ENCODE measurements at places on chromosomes 11 and 22.

- DNase-seq: no peak
Measured at GRCh38 chr11:60305906-60306619, 21.0 kb upstream of the MS4A6E start.

DNA sequence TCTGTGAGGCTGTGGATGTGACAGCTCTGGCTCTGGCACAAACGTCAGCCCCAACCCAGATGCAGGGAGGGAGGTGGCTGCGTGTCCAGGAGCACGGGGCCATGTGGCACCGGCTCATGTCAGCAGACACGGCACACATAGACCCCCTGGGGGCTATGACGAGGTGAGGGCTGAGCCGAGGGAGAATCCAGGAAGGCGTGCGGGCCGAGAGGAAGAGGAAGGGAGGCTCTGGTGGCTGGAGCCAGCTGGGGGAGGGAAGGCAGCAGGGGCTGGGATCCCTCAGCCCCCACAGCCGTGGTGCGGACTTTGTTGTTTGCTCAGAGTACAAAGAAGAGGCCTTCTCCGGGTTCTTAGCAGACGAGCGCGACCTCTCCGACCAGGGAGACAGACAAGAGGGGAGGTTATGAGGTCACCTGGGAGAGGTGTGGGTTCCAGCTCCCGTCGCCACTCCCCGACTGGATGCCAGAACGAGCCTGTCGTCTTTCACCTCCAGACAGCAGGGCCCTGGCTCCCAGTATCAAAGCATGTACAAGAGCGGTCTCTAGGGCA is 46.1 kb downstream of the CDKN1C start:
- DNase-seq: peak; percentile 53

GRCh38 chr11:82722231-82722630 is 11.4 kb downstream of the FAM181B start:
- no peak for DNase-seq

DNA sequence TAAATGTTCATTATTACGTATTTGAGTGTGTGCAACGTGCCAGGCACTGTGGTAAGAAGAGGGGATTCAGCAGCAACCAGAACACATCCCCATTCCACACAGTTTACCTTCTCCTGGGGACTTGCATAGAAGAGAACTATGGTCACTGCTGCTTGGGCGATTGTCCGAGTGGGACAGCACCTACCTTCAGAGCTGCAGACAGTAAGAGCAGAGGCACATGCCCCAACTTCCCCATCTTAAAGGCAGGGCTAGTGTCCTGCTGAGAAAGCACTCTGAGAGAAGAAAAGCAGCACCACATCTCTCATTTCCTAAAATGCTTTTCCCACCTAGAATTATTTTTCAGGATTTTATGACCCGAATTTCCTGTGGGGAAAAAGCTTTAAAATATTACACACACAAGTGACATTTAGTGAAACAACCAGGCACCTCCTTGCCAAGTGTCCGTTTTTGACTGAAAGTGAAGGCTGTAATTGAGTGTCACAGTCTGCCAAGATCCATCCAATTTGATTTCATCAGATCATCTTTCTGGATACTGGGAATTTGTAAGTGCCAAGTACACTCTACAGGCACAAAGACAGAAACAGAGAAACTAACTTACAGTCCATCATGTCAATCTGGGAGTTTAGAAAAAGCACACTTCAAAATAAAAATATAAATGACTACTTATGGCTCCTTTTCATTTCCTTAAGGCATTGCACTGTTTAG is 24.6 kb downstream of the TRAF6 start:
- no peak for DNase-seq

- DNase-seq: no peak
Measured at GRCh38 chr11:69195824-69196782, 40.4 kb downstream of the SMIM38 start.

DNA sequence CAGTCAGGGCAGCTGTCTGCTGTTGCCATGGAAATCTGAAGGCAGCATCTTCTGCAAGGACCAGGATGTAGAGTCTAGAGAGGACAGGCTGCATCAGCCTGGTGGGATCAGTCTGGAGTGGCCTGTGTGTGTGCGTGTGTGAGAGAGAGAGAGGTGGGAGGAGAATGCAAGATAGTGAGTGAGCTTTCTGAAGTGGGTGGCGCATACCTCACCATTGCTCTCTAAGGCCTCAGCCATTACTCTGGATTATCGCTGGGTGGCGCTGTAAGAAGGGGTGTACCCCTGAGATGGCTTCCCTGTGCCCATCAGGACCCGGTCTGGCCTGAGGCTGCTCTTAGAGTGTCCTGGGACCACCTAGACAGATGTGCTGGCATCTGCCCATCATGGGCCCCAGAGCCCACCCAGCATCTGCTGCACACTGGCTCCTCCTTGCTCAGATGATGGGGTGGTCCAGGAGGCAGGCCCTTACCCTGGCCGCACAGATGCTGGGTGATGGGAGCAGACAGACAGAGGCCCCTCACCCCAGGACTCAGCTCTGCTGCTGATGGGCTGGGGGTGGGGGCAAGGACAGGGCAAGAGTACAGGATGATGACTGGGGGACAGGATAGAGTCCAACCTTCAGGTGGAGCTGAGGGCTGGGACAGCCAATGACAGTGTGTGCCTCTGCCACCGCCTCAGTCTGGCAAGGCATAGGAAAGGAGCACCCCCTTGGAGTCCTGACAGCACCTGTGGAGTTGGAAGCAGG is 25.7 kb upstream of the TUB start:
- DNase-seq: no peak

Measured in HuH-7.5 (cell line).